ENCODE measurements at places on chromosomes 3 and 15.
A peak's percentile ranks its signal among the peaks of the same experiment; 100 is the strongest.

- peak; percentile 49 for DNase-seq
These were observed 87.1 kb downstream of the SCN11A start for GRCh38 chr3:38964646-38965045.

GRCh38 chr15:96075895-96076294 is 254.6 kb upstream of the NR2F2 start:
- DNase-seq: no peak

DNA sequence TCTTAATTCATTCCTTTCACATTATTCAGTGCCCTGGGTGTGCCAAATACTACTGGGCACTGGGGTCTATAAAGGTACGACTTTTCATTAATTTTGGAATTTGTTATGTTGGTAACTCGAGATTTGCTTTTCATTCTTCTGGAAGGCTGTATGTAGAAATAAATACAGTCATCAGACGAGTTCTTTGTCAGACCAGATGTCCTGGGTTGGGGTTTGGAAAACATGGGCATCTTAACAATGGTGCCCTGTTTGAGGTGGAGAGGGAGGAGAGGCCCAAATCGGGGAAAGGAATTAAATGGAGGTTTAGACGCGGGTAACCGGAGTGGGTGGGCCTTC is 662 bp upstream of the GLCE start:
- no peak for DNase-seq

DNA sequence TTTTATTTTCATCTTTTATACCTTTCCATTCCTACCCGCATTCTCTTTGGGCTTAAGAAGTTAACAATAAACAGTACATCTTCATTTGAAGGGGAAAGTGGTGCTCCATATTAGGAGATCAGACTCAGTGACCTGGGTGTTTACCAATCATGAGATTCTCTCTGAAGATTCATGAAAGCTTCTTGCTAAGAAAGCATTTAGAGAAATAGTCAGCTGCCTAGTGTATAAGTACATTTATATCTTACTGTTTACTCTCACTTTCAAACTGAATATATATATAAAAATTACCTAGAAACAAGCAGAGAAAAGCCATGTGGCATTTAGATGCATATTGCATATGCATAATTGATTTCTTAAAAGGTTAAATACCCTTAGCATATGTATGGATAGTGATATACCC is 100.5 kb downstream of the KCNH8 start:
- no peak for DNase-seq

DNA sequence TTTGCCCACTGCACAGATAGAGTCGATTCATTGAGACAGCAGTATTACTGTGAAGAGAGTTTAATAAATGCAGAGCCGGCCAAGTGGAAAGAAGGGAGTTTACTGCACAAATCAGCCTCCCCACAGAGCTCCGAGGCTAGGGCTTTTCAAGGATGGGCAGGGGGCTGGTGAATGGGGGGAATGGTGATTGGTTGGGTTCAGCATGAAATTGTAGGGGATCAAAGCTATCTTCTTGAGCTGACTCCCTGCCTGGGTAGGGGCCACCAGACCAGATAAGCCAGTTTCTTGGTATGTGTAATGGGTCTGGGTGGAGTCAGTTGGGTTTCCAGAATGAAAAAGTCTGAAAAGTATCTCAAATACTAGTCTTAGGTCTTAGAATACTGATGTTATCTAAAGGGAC is 66.6 kb downstream of the SYNPR start:
- DNase-seq: no peak

DNA sequence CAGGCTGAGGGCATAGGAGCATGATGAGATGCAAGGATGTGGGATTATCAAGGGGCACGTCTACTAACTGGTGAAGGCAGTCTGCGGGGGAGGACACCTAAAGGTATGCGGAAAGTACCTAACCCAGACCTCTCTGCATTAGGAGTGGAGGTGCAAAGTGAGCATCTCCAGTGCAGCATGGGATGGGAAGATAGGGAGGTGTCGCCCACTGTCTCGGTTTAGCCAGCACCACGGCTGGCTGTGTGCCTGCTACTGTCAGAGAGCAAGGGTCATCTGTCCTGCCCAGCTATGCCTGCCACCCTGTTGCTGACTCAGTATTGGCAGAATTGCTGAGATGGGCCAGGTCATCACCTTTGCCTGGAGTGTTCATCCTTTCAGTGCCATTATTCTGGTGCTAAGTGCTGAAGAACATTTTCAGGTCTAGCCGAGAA is 40.1 kb downstream of the OXNAD1 start:
- no peak for DNase-seq

- no peak for DNase-seq
These were observed 19.2 kb downstream of the GYG1 start for GRCh38 chr3:149010504-149010951.

DNA sequence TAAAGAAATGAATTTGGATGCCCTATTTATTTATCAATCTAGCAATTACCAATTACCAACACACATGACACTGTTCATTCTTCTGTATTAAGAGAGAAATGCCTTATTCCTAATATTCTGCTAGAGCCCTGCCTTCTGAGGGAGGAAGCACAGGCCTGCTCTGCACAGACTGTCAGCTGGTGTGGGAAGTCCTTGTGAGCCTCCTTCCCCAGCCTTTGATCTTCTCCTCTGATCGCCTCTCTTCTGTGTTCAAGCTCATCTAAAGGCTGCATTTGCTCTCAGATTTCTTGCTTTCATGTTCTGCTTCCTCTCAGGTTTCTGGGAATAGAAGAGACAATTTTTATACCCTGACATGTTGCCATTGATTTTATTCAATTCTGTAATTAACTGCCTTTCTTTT is 290.6 kb upstream of the UMPS start:
- no peak for DNase-seq
